MCF 10A (cell line): ENCODE measurements at places on chromosomes 16 and 17. TPM values are rescaled to one million over a fixed set of nuclear protein-coding genes. Genes with fewer than 3 reads are reported as not detected.

- DNase-seq, result no peak
- no peaks in the 10 kb centered on the region for H3K4me1 ChIP-seq
- no peak overlapping the region for H3K27ac ChIP-seq
- no peaks in the 10 kb centered on the region for H3K27me3 ChIP-seq
Observed at GRCh38 chr17:41391535-41391934, 5.9 kb downstream of the KRT31 start.

DNA sequence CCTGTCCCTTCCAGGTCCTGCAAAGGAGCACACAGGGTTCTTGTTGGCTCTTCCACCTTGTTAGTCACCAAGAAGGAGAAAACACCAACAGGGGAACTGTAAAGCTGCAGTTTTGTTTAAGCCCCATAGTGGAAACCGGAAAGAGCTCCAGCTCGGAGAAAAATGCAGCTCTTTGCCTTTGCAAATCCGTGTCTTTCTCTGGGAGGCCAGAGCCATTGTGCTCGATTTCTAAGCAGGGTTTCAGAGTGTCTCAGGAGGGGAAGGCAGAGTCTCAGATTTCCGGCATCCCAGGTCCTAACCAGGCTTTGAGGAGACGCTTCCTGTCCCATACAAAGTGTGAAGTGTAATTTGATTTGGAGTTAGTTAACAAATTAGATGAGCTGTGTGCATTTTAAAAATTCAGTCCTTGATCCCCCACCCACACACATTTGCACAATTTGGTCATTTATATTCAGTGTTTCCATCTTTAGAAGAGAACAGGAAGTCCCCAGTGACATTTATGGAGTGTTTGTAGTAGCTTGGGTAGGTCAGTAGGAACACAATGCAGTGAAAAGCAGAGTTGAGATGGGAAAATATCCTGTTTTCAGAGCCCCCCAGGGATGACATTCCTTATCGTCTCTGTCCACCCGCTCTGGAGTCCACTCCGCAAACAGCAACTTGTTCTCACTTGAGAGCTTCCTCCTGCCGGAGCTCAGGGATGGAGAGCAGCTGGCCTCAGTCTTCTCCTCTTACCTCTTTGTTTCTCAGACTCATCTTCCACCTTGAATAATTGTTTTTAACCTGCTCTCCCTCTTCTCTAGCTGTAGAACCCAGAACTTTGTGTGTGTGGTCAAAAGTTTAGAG lies 331.9 kb downstream of the SEC14L1 start:
- DNase-seq, result peak; percentile 59
- H3K4me1 ChIP-seq, result peaks cover 77% of the 10 kb centered on the region
- peaks cover 46% of the 10 kb centered on the region for H3K36me3 ChIP-seq
- peak overlapping the region; percentile 76 for H3K27ac ChIP-seq

- peaks cover 26% of the 10 kb centered on the region for H3K36me3 ChIP-seq
- H3K27me3 ChIP-seq, result no peaks in the 10 kb centered on the region
- peaks cover 11% of the 10 kb centered on the region for H3K4me1 ChIP-seq
- no peak overlapping the region for H3K27ac ChIP-seq
- no peak for DNase-seq
Observed at GRCh38 chr16:11059588-11059987, 115.2 kb downstream of the CLEC16A start.

DNA sequence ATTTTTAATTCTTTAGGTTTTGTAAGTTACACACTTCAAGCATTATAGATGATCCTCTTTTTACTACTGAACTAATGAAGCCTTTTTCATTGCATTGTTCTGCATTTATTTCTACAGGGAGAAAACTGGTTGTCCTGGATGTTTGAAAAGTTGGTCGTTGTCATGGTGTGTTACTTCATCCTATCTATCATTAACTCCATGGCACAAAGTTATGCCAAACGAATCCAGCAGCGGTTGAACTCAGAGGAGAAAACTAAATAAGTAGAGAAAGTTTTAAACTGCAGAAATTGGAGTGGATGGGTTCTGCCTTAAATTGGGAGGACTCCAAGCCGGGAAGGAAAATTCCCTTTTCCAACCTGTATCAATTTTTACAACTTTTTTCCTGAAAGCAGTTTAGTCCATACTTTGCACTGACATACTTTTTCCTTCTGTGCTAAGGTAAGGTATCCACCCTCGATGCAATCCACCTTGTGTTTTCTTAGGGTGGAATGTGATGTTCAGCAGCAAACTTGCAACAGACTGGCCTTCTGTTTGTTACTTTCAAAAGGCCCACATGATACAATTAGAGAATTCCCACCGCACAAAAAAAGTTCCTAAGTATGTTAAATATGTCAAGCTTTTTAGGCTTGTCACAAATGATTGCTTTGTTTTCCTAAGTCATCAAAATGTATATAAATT lies 53.0 kb downstream of the TUBD1 start:
- H3K36me3 ChIP-seq, result peaks cover 80% of the 10 kb centered on the region
- no peak for DNase-seq

GRCh38 chr16:4591706-4592470 lies 22.8 kb downstream of the UBALD1 start:
- H3K4me3 ChIP-seq, result no peak overlapping the region
- DNase-seq, result no peak
- no peaks in the 10 kb centered on the region for H3K36me3 ChIP-seq
- H3K4me1 ChIP-seq, result no peaks in the 10 kb centered on the region

- no peaks in the 10 kb centered on the region for H3K27me3 ChIP-seq
- H3K27ac ChIP-seq, result no peak overlapping the region
- peak; percentile 98 for DNase-seq
- peak overlapping the region; percentile 69 for H3K4me3 ChIP-seq
- peaks cover 6% of the 10 kb centered on the region for H3K36me3 ChIP-seq
- peaks cover 66% of the 10 kb centered on the region for H3K4me1 ChIP-seq
Observed at GRCh38 chr17:41655611-41656111, 31.3 kb upstream of the KRT17 start.

GRCh38 chr17:82627405-82627804 lies 20.8 kb downstream of the WDR45B start:
- H3K36me3 ChIP-seq, result peaks cover 92% of the 10 kb centered on the region
- H3K4me1 ChIP-seq, result peaks cover 6% of the 10 kb centered on the region
- H3K27me3 ChIP-seq, result no peaks in the 10 kb centered on the region
- H3K4me3 ChIP-seq, result no peak overlapping the region
- no peak for DNase-seq

- no peak for DNase-seq
- no peaks in the 10 kb centered on the region for H3K4me1 ChIP-seq
- no peak overlapping the region for H3K27ac ChIP-seq
- no peak overlapping the region for H3K4me3 ChIP-seq
Observed at GRCh38 chr16:69703638-69704037, 22.7 kb downstream of the NQO1 start.

DNA sequence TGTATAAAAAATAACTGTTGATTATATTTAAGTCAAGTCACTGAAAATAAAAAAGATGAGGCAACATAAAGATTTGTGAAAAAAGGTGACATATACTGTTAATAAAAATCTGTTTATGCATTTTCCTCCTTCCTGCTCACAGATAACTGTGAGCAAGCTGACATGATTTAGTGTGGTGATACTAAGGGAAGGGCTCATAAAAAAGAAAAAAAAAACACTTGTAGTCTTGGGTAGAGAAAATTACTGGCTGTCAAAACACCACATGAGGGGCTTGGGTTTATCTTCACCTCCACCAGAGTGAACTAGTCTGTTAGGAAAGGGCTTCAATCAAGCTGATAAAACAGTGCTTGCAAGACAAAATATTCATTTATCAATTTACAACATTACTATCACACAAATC lies 247.6 kb downstream of the CNTNAP4 start:
- H3K36me3 ChIP-seq, result no peaks in the 10 kb centered on the region
- H3K27ac ChIP-seq, result no peak overlapping the region
- no peak overlapping the region for H3K4me3 ChIP-seq
- no peaks in the 10 kb centered on the region for H3K4me1 ChIP-seq

GRCh38 chr16:14497245-14498082 lies 132.6 kb downstream of the PARN start:
- peaks cover 44% of the 10 kb centered on the region for H3K4me1 ChIP-seq
- H3K27ac ChIP-seq, result no peak overlapping the region
- no peak for DNase-seq
- no peaks in the 10 kb centered on the region for H3K36me3 ChIP-seq
- no peaks in the 10 kb centered on the region for H3K27me3 ChIP-seq
- H3K4me3 ChIP-seq, result no peak overlapping the region

DNA sequence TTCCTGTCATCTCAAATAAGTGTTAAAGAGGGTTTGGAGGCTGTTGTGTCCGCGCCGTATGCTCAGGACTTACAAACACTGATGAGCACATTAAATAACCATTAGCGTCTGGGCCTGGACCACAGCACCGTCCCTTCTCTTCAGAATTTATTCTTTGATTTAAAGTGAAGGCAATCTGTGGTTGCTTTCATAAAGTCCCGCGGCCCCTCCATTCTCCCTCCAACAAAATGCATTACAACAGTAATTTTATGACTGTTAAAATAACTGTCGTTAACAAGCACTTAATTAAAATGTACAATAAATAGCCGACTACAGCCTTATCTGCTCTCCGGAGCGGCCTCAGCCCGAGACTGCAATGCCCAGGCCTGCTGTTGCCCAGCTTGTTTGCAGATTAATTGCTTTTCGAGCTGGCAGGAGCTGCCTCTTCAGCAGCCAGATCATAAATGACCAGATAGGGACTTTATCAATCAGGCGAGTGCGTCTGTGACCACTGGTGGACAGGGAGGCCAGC lies 30.6 kb upstream of the IRX3 start:
- H3K4me3 ChIP-seq, result no peak overlapping the region
- no peak for DNase-seq
- H3K36me3 ChIP-seq, result no peaks in the 10 kb centered on the region
- no peak overlapping the region for H3K27ac ChIP-seq

- peaks cover 12% of the 10 kb centered on the region for H3K27me3 ChIP-seq
- H3K4me3 ChIP-seq, result peak within 1 kb of the TSS; percentile 25
- peaks cover 12% of the 10 kb centered on the region for H3K4me1 ChIP-seq
- peak; percentile 63 for DNase-seq
Observed at GRCh38 chr16:71358464-71358998, at the start of gene CALB2. TSS of gene CALB2 (plus strand) at chr16:71358723. CDS start at chr16:71358793, 70 bp downstream.

DNA sequence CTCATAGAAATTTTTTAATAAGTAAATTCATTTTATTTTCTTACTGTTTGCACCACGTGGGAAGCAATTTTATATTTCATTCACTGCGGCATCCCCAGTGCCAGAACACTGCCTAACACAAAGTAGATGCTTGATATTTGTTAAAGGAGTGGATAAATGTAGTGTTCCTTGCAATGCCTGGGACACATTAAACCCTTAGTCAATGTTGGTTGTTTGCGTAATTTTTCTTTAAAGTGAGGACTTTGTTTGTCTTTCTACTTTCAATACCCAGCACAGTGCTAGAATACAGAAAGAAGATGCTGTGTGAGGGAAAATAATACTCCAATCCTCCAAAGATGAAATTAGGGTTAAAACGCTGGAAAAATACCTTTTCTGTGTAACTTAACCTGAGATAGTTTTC lies 299.3 kb downstream of the MAP2K6 start:
- no peak for DNase-seq
- no peaks in the 10 kb centered on the region for H3K4me1 ChIP-seq
- H3K27me3 ChIP-seq, result no peaks in the 10 kb centered on the region

DNA sequence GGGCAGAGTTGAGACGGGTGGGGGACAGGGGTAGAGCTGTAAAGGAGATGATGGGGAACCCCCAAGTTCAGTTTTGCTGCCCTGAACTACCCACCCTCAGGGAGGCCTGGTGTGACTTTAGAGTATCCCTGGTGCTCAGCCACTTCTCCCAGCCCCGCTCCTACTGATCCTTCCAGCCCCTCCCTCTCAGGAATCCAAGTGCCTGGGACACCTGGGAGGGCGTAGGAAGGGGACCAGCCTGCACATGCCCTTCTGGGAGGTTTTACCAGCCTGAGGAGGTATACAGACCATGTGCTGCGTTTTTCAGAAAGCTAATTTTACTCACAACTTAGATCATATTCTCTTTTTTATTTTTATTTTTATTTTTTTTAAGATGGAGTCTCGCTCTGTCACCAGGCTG lies 4.1 kb downstream of the ST6GALNAC2 start:
- H3K27me3 ChIP-seq, result no peaks in the 10 kb centered on the region
- DNase-seq, result no peak
- H3K36me3 ChIP-seq, result peaks cover 5% of the 10 kb centered on the region

GRCh38 chr17:69166957-69167356 lies 25.3 kb upstream of the ABCA6 start:
- DNase-seq, result no peak
- H3K4me1 ChIP-seq, result no peaks in the 10 kb centered on the region
- H3K27ac ChIP-seq, result no peak overlapping the region
- H3K36me3 ChIP-seq, result no peaks in the 10 kb centered on the region

GRCh38 chr17:18218756-18219415 lies 6.5 kb upstream of the LLGL1 start:
- no peak overlapping the region for H3K4me3 ChIP-seq
- no peaks in the 10 kb centered on the region for H3K27me3 ChIP-seq
- H3K27ac ChIP-seq, result no peak overlapping the region
- H3K4me1 ChIP-seq, result peaks cover 4% of the 10 kb centered on the region
- H3K36me3 ChIP-seq, result no peaks in the 10 kb centered on the region

DNA sequence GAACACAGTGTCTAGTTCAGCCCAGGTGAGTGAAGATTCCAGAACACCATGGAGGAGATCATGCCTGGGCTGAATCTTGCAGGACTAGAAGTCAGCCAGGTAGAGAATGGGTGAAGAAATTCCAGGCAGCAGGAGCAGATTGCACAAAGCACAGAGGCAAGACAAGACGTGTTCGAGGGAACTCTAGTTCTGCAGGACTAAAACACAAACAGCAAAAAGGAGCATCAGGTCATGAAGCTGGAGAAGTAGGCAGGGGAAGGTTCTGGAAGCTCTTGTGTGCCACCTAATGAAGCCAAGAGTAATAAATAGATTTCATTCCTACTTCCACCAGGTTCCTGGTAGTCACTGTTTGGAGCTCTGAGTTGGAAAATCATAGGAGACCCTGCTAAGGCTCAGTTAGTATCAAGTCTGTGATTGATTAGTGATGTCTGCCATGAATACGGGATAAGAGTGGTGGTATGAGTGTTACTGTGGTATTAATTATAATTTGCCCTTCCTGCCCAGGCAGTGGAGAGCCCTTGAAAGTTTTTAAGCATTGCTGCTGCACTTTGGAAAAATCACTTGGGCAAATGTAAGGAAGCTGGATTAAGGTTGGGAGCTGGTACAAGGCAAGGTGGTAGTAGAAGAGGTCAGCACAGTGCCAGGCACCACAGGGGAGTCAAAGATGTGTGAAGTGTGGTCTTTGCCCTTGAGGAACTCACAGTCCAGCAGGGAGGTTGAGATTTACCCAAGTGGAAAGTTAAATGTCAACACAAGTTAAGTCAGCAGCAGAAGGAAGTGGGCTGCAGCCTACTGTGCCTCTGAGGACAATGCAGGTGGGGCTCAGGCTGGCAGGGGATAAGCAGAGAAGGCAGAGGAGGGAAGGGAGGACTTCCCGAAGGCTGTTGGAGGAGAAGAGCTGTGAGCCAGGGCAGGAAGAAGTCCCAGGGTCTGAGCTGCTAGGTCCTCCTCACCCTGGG lies 13.5 kb upstream of the FOXN1 start:
- peaks cover 8% of the 10 kb centered on the region for H3K4me1 ChIP-seq
- peak; percentile 61 for DNase-seq
- no peaks in the 10 kb centered on the region for H3K27me3 ChIP-seq
- H3K27ac ChIP-seq, result peak overlapping the region; percentile 68
- H3K36me3 ChIP-seq, result no peaks in the 10 kb centered on the region

The STAT5B gene
- 29.8 and 32.6 TPM in 2 replicates for total RNA-seq

The MFAP4 gene
- not detected in 2 replicates for total RNA-seq

The ZPBP2 gene
- total RNA-seq, result not detected in 2 replicates

The GHDC gene
- total RNA-seq, result 6.8 and 8.9 TPM in 2 replicates

The TMEM238L gene
- not detected in 2 replicates for total RNA-seq

The SNAI3 gene
- total RNA-seq, result not detected in 2 replicates
